Fibroblast of upper back skin (primary cell): ENCODE measurements at places on chromosomes 7 and 10.

DNA sequence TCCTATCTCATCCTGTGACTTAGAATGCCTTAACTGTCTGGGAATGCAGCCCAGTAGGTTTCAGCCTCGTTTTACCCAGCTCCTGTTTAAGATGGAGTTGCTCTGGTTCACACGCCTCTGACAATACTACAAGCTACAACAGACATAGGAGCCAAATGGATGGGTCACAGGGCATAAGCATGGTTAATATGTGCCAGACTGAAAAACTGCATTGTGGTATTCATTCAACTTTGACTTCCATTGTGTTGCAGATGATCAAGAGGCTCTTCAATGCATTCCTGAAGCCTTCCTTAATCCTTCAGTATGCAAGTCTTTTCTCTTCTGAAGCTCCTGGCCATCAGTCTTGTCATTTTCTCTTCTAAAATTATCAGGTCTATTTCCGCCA is 20.3 kb upstream of the RNF32 start:
- DNase-seq, result no peak

- no peak for DNase-seq
These were observed 116.0 kb upstream of the PDLIM1 start for GRCh38 chr10:95406651-95407280.

- peak; percentile 48 for DNase-seq
These were observed 46.1 kb upstream of the LRRC17 start for GRCh38 chr7:102866535-102867215.

GRCh38 chr7:112370436-112370835 is 79.8 kb upstream of the IFRD1 start:
- no peak for DNase-seq

DNA sequence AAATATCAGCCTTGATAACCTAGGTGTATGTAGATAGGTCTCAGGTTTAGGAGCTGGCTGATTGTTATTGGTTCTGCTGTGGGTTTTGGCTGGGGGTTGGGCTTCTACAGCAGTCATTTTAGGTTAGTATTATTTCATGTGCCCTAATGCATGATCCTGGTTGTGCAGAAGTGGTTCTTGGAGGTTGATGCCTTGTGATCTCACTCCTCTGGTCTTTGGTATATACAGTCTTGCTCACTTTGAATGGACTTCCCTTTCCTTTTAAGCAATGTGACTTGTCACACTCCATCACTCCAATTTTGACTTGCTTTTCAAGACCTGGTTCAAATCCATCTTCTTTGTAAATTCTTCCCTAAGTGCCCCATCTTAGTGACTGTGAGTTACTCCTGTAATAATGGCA is 188.9 kb downstream of the LRMDA start:
- no peak for DNase-seq

DNA sequence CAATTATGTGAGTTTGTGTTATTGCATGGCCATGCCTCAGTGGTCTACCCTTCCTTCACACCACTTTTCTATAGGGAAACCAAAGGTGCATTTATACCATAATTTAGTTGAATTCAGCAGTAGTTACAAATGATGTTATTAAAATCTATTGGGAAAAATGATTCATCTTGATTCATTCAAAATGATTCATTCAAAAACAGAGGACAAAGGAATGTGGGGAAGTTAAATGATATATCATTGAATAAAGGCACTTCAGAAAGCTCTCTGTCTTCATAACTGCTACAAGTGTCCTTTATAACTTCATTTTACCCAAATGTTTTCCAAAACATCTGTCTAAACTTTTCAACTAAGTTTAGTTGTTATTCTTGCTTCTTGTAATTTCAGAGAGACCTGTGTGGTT is 722.9 kb downstream of the GRM8 start:
- DNase-seq, result peak; percentile 48

DNA sequence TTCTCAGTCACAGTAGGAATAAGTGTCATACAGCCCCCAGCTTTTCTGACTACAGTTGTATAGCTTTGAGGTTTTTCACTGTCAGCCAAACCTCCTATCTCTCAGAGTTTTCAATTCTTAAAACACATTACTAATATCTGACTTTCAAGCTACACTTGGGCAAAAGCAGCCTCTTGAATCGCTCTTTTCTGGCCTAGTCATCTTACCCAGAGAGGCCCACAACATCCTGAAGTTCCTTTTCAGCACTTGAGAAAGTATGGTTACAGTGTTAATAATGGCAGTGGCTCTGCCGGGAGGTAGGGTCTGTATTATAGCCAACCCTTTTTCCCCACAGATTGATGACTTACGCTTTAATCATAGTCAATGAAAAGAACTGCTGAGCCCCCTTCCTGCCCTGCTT is 181.0 kb downstream of the LRRC4 start:
- peak; percentile 9 for DNase-seq

DNA sequence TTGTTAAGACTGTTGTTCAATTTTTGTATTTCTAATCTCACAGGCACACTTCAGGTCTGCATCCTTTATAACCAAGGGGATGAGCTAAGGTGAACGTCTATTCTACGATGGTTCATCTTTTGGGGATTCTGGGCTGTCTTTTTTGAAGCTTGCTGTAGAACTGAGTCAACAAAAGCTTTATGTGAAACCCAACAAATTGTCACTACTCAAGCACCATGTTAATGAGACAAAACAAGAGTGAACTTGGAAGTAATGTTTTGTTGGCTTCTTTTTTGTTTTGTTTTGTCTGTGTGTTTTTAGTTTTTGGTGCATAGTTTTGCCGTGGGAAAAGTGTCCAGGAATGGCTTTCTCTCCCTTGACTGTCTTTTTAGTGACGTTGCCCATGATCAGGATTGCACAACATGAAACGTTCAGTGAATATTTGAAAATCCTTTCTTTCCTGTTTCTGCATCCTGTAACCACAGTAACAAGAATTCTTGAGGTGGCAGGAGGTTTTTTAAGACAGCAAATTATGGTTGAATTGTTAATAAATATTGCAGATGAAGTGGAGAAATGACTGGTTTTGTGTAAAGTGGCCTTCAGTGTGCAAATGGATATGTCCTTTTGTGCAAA is 65.6 kb downstream of the WIPF3 start:
- peak; percentile 66 for DNase-seq

- DNase-seq, result no peak
These were observed 5.8 kb downstream of the UNCX start for GRCh38 chr7:1238450-1238882.

- DNase-seq, result no peak
These were observed 55.1 kb downstream of the TMEM178B start for GRCh38 chr7:141128931-141129330.

- DNase-seq, result no peak
These were observed 962.5 kb downstream of the CNTNAP2 start for GRCh38 chr7:147079083-147079482.

- no peak for DNase-seq
These were observed 254.2 kb downstream of the COBL start for GRCh38 chr7:51062222-51062987.
